ENCODE measurements at places on chromosomes 4 and X.

DNA sequence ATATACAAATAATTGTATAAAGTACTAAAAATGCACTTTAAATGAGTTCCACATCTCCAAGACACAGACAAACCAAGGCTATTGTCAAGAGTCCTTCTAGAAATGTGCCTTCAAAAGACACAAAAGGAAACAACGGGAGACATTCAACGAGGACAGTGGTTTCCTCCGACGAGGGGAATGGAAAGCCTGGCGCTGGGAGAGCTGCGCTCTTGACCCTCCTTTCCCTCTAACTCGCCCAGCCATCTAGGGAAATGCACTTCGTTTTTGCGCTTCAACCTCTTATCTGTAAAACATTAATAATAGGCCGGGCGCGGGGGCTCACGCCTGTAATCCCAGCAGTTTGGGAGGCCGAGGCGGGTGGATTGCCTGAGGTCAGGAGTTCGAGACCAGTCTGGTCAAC lies 37.0 kb downstream of the ZFP42 start:
- DNase-seq: peak; percentile 47

DNA sequence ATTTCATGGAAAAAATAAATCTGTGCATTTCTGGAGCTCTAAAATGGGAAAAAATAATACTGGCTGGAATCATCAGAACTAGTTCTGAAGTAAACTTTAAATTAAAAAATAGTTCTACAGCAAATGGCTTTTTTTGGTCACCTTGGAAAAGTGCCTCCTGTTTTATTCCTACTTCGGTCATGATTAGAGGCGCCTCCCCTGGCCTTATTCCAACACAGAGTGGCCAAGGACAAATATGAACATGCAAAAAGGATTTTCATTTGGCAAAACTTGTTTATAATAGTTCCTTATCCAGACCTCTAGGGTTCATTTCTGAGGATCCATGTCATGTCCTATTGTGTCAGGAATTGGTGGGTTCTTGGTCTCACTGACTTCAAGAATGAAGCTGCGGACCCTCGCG lies 11.1 kb upstream of the KLF8 start:
- no peak for DNase-seq

DNA sequence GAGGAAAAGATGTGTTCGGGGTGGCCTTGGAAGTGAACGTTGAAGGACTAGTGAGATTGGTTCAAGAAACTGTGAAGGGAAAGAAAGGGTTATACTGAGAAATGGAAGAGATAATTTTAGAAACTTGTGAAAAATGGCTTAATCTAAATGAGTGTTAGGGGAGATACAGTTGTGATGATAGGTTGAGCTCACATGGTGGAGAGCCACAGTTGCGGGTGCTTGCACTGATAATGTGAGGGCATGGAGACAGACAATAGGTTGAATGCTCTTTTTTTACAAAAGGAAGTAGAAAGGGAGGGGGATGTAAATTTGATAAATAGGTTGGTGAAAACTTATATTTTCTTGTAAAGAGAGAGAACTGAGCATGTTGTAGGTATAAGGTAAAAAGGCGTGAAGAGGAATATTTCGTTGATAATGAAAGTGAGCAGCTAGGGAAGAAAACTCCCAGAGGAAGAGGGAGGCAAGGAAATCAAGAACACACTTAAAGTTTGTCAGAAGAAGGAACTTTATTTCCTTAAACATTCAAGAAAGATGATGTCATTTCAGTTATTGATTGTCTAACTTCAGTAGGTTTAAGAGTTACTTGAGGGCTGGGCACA lies 8.2 kb downstream of the AREG start:
- no peak for DNase-seq

GRCh38 chr4:71814433-71814832 lies 30.6 kb upstream of the GC start:
- no peak for DNase-seq

DNA sequence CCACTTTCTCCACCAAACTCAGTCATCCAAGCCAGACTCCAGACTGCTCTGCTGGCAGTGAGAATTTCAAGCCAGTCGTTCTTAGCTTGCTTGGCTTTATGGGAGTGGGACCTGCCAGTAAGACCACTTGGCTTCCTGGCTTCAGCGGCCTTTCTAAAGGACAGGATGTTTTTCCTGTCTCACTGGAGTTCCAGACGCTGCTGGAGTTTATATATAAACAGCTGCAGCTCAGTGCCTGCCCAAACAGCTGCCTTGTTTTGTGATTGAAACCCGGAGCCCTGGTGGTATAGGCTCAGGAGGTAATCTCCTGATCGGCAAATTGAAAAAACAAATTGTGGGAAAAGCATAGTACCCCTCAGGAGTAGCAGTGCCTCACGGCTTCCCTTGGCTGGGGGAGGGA lies 1165.8 kb upstream of the ADGRL3 start:
- DNase-seq: no peak

- DNase-seq: no peak
Observed at GRCh38 chrX:136057567-136057966, 72.3 kb downstream of the SLC9A6 start.
